Activated T-cell treated with anti-CD3 and anti-CD28 coated beads for 1 hour (primary cell): ENCODE measurements at places on chromosomes 5 and 9.
A peak's percentile ranks its signal among the peaks of the same experiment; 100 is the strongest.

GRCh38 chr9:121633119-121633714 lies 18.2 kb upstream of the DAB2IP start:
- DNase-seq: no peak

GRCh38 chr5:57540823-57541222 lies 58.2 kb upstream of the ACTBL2 start:
- no peak for DNase-seq

DNA sequence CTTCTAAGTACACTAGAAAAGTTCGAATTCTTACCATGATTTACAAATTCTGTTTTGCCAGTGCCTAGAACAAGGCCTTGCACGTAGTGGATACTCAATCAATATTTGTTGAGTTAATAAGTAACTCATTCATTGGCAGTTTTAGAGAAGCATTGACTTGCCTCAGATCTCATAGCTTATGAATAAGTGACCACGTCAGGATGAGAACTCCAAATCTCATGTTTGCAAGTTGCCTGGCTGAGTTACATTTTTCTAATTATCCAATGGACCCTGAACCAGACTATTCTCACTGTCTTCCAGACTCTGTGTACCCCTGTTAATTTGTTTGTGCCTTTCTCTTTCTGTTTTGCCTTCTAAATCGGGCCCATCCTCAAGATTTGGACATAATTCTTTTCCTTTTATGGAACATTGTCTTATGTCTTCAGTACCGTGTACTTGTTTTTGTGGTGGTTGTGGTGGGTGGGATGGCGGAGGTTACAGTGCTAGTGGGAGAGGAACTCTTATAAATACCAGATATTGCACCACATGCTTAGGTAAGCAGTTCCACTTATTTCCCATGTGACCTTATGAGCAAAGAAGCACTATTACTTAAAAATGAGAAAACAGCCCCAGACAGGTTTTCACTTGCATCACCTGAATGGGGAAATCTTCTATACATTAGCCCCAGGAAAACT lies 96.3 kb downstream of the UNC13B start:
- DNase-seq: no peak

DNA sequence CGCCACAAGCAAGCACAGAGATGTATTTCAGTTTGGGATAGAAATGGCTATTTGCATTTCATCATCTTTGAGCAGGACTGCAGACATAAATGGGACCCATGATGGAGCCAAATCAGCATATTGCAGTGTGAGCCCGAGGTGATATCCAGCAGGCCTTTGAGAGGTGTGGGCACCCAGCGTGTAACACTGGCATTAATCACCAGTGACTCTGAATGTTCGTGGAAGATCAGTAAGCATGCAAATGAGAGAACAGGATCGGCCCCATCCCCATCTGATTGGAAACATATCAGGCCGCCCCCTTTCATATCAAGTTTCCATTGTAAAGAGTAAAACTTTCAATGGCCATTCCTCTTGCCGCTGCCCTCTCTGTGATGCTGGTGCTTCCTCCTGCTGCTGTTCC lies 84.0 kb downstream of the GTF3C4 start:
- no peak for DNase-seq

- no peak for DNase-seq
These were observed 8.9 kb upstream of the PTAR1 start for GRCh38 chr9:69768716-69769115.

GRCh38 chr5:59036274-59036961 lies 453.5 kb downstream of the RAB3C start:
- peak; percentile 14 for DNase-seq

DNA sequence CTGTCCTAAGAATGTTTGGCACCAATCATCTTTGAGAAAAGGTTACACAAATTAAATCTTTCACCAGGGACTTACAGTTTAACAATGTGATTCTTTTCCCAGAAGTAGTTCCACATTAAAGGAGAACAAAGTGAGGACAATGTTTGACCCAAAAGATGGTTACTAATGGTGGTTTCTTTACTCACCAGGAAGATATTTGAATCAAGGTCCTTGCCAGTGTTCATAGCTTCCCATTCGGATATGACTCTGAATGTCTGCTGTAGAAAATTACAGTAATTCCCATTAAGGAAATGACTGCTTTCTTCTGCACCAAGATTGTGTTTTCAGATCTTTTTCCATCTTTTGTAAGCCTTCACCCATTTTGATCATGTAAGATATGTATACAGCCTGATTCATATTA lies 114.6 kb upstream of the ADAMTSL1 start:
- DNase-seq: no peak

DNA sequence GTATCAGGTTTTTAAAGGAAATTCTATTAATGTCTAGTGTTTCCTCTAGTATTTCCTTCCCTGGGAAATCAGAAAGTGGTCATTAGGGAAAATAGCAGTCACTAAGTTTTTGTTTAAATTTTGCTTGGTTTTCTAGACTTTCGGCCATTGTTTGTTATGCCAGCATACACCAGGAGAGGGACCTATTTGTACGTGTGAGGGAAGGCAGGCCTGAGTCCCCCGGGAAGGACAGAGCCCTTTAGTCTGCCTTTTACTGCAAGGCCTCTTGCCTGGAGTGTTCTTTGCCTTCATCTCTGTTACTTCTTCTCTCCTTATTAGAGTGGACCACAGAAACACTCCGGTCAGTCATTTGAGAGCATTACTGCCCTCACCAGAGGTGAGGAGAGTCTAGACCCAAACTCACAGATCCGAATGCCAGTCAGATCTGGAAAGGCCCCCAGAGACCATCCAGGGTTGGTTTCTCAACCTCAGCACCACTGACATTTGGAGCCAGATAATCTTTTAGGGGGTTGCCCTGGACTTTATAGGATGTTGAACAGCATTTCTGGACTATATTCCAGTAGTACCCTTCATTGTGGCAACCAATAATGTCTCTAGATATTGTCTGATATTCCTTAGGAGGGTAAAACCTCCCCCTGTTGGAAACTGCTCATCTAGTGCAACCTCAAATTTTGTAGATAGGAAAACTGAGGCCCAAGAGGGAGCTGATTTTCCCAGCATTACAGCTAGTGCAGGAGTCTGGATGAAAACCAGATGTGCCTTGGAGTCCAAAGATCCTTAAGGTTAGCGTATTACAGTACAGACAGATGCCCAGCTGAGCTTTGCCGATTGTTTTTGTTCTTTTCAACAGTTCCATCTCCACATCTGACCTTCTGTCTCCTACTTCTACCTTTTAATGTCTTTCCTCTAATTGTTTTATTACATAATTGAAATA lies 93.0 kb upstream of the NIPAL4 start:
- no peak for DNase-seq

GRCh38 chr5:10761933-10762775 lies 1.1 kb upstream of the DAP start:
- DNase-seq: no peak

GRCh38 chr9:99607842-99608448 lies 213.7 kb upstream of the NR4A3 start:
- no peak for DNase-seq

DNA sequence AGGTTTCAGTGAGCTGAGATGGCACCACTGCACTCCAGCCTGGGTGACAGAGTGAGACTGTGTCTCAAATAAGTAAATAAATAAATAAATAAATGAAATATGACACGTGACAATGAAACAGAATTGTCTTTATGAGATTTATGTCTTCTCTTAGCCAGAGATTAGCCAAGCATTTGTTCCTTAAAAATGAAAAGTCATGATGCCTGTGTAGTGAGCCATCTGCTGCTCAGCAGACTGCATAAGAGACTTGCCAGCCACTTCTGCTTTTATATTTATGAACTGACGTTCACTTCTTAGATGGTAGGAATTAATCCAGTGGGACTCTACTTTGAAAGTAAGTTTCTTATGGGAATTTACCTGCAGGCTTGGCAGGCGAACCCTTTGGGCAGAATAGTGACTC lies 227.4 kb downstream of the NR3C1 start:
- no peak for DNase-seq

GRCh38 chr5:79857714-79858409 lies 133.2 kb downstream of the MTX3 start:
- peak; percentile 76 for DNase-seq
